ENCODE measurements at places on chromosomes 5 and 9.

DNA sequence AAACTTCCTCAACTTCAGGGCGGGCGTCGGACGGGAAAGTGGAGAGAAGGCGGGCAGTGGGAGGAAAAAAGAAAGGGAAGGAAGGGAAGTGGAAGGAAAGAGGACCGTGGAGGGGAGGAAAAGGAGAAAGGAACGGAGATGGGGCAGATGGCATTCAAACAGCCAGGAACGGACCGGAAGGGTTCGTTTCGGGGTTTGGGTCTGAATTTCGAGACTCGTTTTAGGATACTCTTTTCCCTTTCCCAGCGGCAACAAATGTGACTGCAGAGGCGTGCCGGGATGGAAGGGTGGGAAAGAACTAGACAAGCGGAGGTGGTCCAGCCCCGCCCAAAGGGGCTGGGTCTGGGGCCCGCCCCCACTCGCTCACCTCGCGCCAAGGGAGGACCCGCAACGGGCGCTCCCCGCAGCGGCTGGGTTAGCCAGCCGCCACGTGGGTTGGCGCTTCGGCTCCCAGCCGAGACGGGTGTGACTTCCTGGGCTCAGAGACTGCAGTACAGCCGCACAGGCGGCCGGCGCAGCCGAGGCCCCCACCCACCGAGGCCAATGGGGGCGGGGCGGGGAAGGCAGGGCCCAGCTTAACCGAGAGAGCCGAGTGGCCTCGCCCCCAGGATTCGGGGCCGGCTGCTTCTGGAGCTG, 2.7 kb downstream of the VCAN start:
- peak; percentile 90 for DNase-seq

- DNase-seq = no peak
Measured at GRCh38 chr9:71781391-71781790, 13.1 kb upstream of the CEMIP2 start.

GRCh38 chr9:94593459-94594345, at the start of gene FBP2:
TSS of gene FBP2 (minus strand) at chr9:94593824. CDS start at chr9:94593726, 98 bp downstream.
- no peak for DNase-seq

GRCh38 chr5:117496801-117497200, 922.2 kb upstream of the SEMA6A start:
- DNase-seq = no peak

- no peak for DNase-seq
Measured at GRCh38 chr9:114261026-114261425, 61.9 kb upstream of the ORM1 start.

DNA sequence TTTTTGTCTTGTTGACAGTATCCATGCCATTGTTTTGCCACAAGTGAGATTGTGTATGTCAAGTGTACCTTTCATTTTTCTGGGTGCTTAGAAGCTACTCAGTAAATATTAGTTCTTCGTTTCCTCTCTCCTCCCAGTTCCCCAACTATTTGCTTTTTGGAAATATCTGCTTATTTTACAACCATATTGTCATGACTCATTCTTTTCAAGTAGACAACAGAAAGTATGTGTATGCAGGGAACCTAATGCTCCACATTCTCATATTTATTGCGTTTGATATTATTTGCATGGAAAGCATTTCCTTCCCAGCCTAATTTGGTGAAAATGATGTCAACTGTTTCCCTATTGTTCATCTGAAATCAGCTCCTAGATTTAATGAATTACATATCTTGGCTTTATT, 483.7 kb upstream of the RIOK2 start:
- DNase-seq = no peak

- no peak for DNase-seq
Measured at GRCh38 chr9:69579760-69580581, 92.2 kb downstream of the APBA1 start.

DNA sequence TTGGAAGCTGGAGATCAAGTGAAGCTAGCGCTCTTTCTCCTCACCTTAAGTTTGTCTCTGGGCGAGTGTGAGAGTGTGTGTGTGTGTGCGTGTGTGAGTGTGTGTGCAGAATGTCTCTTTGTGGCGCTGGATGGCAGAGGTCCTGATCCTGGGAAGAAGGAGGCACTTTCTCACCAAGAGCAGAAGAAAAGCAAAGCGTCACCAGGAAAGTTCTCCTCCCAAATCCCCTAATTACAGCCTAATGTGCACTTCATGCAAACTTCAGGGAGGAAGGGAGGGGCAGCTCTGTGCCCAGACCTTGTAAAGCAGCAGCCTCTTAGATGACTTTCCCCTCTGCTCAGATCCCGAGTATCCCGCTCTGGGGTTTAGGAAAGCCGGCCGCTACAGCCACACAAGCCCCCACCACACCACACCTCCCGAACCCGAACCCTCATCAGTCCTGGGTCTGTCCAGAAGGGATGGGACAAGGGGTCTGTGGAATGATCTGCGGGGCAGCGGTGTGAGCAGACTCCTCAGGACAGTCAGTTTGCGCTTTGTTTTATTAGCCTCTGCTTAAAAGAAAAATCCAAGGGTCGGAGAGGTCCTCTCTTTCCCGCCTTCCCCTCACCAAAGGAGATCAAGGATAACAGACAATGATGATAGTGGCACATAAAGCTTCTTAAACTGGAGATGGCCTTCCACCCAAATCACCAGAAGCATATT, at the start of gene HAPLN1:
Gene HAPLN1, minus strand, starts transcription at position 20 of the 702 bp plus-strand sequence. CDS start 47,332 bp downstream, outside the sequence.
- peak; percentile 60 for DNase-seq

GRCh38 chr5:93313672-93314071, 267.3 kb downstream of the NR2F1-AS1 start:
- no peak for DNase-seq

GRCh38 chr9:71329873-71330272, 208.5 kb upstream of the TRPM3 start:
- DNase-seq = no peak

DNA sequence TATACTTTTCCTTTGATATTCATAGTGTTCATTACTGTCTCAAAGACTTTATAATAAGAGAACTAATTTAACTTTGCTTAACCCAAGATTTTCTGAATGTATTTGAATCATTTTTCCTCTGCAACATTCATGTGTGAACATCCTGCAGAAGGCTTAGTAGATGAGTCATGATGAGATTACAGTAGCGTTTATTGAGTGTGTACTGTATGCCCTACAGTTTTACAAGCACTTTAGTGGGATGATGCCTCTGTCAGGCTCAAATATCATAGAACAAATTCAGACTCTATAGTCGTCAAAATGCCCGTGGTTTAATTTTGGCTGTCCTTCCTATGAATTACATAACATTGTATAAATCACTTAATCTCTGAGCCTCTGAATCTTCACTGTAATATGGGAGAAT, 41.2 kb downstream of the FYB1 start:
- no peak for DNase-seq

Data from right kidney (tissue), 9 donors.